ENCODE measurements at places on chromosomes 11 and 22.

GRCh38 chr22:29780748-29781676 lies 13.8 kb downstream of the UQCR10 start:
- DNase-seq, result no peak

GRCh38 chr11:35398881-35399280 lies 20.5 kb downstream of the SLC1A2 start:
- DNase-seq, result no peak

DNA sequence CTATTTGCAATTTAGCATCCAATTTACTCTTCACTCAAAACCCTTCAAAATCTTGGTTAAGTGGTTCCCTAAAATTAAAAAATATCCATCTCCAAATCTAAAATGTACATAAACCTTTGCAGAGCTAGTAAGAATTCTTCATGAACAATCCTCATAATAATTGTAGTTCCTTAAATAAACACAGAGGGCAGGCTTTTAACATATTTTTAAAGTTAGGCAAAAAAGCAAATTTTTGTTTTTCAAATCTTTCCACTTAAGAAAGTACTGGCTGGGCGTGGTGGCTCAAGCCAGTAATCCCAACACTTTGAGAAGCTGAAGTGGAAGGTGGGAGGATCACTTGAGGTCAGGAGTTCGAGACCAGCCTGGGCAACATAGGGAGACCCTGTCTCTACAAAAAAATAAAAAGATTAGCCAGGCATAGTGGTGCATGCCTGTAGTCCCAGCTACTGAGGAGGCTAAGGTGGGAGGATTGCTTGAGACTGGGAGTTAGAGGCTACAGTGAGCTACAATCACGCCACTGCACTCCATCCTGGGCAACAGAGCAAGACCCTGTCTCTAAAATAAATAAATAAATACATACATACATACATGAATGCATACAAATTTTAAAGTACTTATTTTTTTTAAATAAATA lies 25.1 kb upstream of the PLAAT3 start:
- no peak for DNase-seq

DNA sequence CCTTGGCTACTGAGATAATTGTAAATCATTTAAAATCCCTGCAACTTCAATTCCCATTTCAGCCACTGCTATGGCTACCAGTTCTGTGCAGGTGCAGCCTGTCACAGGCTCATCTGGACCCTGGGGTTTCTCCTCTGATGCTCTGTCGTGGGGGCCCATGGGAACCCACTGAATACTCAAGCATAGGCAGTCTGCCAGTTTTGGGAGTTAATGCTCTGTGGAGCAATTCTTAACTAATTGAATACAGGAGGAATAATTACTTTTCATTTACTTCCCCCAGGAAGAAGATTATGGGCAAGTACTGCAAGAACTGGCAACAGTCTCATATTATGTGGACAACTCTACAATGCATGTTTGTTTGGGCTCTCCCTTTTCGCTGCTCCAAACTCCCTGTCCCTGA lies 25.9 kb downstream of the OR51E2 start:
- no peak for DNase-seq

All from SK-N-MC (cell line).